ENCODE measurements at places on chromosomes 7 and 10.

- no peak for DNase-seq
These were observed 232.7 kb upstream of the TAC1 start for GRCh38 chr7:97499204-97499603.

DNA sequence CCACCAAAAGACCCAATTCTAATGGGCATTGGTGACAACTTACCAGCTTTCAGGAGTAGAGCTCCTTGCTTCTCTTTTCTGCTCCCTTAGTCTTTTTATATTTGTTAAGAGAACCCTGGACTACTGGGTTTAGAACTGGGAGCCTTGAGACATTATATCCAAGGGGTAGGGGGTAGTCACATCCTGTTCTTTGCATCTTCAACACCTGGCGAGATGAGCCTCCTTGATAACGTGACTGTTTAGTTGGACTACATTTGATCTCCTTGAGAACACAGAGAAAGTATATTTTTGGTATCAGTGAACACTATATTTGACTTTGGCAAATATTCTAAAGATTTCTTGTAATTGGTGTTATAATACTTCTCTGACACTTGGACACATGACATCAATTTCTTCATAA is 9.0 kb upstream of the SMNDC1 start:
- no peak for DNase-seq

DNA sequence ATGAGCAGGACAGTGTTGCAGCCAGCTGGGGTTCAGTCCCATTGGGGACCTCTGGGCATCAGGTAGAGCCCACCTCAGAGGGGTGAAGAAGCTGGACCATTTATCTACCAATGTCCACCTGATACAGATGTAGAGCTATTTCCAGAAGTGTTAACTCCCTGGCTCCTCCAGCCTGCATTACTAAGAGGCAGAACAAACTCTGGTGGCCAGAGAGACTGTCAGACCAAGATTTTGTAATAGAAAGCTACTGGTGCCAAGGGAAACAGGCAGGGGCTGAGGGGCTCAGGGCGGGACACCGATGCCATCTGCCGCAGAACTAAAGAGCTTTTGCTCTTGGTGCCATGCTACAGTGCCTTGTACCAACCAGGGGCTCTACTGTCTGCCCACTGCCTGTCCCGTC is 268.2 kb upstream of the HABP2 start:
- DNase-seq, result no peak

DNA sequence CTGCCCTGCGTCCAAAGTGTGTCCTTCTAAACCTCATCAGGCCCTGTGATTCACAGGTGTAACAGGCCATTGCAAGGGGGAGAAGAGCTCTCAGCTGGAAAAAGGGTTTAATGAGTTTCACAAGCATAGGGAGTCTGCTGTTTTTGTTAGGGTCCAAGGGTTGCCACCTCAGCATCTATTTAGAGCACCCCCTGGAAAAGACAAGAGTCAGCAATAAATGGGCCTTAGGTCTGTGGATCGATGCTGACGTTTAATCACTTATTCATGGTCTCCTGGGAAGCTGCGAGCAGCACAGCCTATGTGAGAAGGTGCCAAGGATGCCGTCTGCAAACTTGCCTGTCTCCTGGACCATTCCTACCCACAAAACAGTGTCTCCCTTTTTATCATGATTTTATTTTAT is 78.4 kb upstream of the BAIAP2L1 start:
- DNase-seq, result no peak

GRCh38 chr10:20988357-20988983 is 91.4 kb upstream of the NEBL start:
- DNase-seq, result no peak

- DNase-seq, result no peak
These were observed 8.8 kb downstream of the IDI1 start for GRCh38 chr10:1040133-1040532.

DNA sequence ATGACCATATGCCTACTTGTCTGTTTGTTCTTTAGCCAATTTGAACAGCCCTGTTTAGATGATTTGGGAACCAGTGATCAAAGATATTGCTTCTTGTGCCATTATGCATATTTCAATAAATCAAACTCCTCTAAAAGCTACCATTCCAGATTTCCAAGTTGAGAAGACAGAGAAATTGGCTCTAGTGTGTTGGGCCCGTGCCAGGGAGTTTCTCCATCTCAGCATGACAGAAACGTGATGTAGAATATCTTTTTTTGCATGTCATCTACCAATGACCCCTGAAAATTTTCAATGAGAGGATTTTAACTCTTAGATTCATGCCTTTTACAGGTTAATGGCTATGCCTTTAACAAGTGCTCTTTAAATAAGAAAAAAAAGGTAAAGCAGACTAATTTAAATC is 50.7 kb upstream of the CABCOCO1 start:
- DNase-seq, result no peak

- DNase-seq, result no peak
These were observed 165.5 kb downstream of the CDK14 start for GRCh38 chr7:90761584-90761983.

GRCh38 chr7:101104193-101104713 is 19.0 kb downstream of the TRIM56 start:
- DNase-seq, result no peak

DNA sequence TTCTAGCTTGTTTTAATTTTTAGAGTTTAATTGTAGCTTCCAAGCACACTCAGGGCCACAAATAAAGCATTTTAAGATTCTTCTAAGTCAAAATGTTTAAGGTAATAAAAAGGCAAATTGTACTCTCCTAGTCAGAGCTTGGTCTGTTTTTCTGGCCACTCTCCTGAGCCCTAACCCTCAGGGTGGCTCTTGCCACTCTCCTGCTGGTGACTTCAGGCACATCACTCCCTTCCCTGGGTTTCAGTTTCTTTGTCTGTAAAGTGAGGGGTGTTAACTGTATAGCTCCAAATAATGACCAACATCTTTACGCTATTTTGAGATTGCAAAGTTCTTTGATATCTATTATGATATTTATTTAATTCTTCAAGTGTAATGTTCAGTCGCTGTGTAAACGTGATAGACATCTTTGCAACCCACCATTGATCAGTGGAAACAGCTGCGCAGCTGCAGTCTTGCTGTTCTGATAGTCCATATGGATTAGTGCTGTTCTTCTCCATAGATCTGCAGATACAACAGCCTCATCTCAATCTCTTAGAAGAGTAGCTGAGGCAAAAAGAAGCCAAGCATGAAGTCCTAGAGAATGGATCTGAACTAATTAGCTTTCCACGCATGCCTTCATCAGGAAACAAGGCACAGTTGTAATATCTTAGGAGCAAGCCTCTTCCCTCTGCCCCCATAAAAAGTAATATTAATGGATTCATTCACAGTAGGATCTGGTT is 189.9 kb downstream of the PLPP4 start:
- no peak for DNase-seq

GRCh38 chr7:107610323-107610722 is 30.3 kb downstream of the BCAP29 start:
- DNase-seq, result no peak

DNA sequence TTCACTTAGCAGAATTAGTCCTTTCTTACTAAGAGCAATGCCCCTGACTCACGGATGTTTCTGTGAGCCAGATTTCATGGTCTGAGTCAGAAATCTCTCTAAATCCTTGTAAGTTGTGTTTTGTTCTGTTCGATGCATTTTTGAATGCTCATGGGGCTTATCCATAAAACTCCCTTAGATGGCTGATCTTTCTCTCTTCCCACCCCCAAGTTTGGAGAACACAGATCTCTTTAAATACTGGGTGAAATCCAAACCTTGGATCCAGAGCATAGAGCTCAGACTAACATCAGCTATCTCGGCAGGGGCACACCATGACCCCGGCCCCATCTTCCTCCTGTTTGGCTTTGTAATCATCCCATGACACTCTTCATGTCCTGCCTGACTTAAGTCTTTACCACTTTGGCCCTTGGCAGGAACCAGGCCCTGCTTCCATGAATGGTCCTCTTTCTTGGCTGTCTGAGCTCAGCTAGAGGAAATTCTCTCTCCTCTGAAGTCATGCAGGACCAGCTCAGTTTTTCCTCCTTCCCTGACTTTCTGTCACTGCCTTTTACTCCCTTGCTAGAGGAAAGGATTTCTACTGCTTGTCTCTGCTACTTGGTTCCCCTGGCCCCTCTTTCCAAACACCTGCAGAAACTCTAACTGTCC is 120.4 kb upstream of the RAB11FIP2 start:
- DNase-seq, result no peak

GRCh38 chr10:62662486-62662885 is 142.0 kb upstream of the ADO start:
- no peak for DNase-seq

DNA sequence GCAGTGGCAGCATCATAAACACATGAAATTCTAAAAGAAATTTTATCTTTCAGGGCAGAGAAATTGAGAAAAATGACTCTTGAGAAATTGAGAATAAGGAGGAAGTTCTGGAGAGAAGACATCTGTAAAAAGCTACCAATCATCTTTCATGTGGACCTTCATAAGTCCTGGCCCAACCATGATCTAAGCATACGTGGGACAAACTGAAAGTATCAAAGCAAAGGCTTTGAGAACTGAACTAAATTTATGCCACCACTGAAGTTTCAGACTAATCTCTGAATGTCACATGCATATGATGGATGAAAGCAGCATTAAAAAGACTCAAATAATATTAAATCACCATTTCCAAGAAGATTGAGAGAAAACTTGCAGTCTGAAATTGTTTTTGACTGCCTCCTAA is 1502.8 kb upstream of the LRRTM3 start:
- no peak for DNase-seq

DNA sequence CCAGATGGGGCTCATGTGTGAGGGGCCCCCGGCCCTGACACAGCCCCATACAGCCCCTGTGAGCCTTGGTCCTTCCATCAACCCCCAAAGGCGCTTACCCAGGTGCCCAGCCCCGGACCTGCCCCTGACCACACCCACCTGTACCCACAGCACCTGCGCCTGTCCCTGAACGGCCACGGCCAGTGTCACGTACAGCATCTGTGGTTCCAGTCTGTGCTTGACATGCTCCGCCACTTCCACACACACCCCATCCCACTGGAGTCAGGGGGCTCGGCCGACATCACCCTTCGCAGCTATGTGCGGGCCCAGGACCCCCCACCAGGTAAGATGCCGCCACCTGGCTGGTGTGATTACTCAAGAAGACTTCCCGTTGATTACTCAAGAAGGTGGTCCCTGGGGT is 33.5 kb downstream of the SH2B2 start:
- no peak for DNase-seq

- DNase-seq, result no peak
These were observed 124.3 kb upstream of the UNC5B start for GRCh38 chr10:71088054-71088453.

DNA sequence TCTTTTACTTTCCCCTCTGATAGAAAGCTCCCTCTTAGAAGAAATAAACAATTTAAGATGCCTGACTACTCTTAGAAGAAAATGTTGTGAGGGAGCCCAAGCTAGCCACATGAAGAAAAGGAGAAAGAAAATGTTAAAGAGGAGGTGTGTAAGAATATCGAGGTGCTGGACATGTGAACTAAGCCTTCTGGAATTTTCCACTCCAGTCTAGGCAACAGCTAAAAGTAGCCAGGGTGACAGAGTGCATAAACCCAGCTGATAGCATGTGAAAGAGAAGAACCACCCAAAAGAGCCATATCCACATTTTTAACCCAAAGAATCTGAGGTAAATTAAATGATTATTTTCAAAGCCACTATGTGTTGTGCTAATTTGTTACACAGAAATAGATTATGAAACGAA is 1690.6 kb upstream of the LRRTM3 start:
- no peak for DNase-seq

- DNase-seq, result no peak
These were observed 187.5 kb downstream of the GPAM start for GRCh38 chr10:111996103-111996502.

DNA sequence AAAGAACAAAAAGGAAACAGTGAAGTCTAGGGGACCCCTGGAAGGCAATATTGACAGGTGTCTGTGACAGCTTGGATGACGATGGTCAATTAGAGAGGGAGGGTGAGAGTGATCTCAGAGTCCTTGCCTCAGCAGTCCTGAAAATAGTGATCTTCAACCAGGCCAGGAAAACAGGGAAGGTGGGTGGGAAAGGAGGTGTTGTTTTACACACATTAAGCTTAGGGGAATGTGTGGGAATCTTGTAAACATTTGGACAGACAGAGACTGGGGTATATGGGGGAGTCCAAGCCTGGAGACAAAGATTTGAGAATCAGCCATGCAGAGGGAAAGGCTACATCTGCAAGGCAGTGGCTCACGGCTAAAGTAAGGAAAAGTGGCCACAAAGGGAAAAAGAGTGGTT is 27.5 kb upstream of the CCNY start:
- no peak for DNase-seq

GRCh38 chr10:124935946-124936345 is 6.0 kb upstream of the ZRANB1 start:
- DNase-seq, result no peak

DNA sequence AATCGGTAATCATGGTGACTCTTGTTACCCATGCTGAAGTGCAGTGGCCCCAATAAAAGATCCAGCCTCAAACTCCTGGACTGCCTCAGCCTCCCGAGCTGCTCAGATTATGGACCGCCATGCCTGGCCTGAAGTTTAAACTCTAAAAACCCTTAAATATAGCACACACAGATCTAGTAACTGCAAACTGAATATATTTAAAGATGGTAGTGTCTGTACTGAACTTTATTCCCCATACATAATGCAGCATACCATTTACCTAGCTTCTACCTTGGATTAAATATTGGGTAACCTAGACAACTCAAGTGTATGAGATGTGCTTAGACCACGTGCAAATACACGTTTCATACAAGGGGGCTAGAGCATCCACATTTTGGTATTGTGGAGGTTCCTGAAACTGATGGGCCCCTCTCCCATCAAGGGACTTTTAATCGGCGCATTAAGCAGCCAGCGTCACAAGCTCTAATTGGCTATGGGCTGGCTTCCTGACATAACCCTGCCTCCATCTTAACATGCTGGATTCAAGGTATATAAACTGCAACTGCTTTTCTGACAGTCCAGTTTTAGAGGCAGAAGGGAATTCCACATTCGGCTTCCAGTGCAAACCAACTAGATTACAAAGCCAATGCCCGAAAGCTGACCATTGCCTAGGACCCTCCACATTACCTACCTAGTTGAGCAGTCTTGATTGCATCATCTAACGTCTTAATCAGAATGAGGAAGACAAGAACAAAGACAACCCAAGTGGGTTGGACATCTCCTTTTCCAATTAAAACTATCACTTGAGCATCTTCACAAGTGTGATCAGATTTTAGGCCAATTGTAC is 13.0 kb downstream of the HNRNPA2B1 start:
- DNase-seq, result no peak

- no peak for DNase-seq
These were observed 24.0 kb upstream of the DPYSL4 start for GRCh38 chr10:132162590-132163277.
